ENCODE measurements at places on chromosomes 1 and 21.

GRCh38 chr1:206766251-206766856, 4.2 kb upstream of the IL19 start:
- DNase-seq: peak; percentile 62

- no peak for DNase-seq
Observed at GRCh38 chr21:41236352-41236973, 68.5 kb downstream of the BACE2 start.

DNA sequence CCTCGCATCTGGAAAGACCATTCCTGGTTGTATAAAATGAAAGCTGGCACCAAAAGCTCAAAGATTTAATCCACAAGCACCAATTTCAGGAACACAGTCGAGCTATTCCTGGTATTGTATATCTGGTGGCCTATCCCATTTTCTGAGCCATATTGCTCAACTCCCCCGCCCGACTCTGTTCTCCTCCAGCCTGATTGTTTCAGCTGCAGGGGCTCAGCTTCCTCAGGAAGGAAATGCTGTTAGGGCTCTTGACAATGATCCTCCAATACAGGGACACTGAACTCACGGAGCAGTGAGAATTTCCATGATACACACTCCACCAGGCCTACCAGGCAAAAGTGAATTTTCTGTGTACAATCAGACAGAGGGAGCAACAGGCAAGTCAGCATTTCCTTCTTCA, 16.9 kb upstream of the TDRD10 start:
- DNase-seq: no peak

- no peak for DNase-seq
Observed at GRCh38 chr1:204921855-204922516, 51.3 kb downstream of the NFASC start.

GRCh38 chr1:101108111-101108500, 82.5 kb upstream of the DPH5 start:
- DNase-seq: no peak

DNA sequence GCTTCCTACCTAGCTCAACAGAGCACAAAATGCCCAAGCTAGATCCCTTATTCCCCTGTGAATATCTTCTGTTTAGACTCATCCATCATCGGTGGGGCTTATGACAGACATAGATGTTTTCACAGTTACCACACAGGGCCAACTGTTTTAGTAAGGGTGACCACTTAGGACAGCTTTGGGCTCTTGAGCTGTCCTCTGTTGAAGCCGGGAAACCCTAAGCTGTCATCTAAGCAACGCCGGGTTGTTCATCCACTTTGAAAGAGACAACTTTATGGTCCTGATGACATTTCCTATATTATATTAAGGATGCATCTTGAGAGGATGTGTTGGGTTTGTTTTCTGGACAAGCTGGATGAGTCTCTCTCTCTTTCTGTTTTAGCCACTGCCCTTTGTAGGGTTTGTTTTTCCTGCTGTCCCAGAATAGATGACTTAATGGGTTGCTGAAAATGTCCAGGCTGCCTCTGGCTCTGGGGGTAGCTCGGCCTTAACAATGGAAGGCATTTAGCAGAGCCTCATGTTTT, 110.5 kb upstream of the UBE2U start:
- no peak for DNase-seq

GRCh38 chr1:17212487-17213121, 7.7 kb downstream of the PADI1 start:
- DNase-seq: peak; percentile 37

GRCh38 chr1:54610048-54610447, 13.3 kb downstream of the FAM151A start:
- no peak for DNase-seq

DNA sequence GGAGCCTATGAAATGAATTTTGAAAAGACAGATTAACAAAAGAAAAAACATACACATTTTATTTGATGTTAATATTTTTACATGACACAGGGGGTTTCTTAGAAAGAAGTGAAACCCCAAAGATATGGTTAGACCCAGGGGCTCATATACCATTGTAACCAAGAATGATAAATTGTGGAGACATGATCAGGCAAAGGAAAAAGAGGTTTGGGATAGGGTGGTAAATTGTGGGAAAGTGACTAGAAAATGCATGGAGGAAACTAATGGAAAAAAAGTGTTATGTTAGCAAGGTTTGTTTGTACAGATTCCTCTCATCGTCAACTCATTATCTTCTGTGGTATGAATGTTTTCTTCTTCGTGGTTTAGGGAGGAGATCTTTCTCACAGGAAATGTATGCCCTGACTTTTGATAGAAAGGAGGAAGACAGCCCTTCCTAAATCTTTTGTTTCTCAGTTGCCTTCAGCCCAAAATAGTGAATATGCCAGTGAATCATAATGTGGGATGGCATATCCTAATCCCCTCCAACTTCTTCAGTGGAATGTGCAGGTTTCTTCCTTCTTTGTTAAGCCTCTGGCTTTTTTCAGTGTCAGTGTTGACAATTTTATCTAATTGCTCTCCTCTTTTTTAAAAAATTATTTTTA, 140.4 kb upstream of the UBE2U start:
- no peak for DNase-seq
